ENCODE measurements at places on chromosomes 6 and 20.

- DNase-seq, result no peak
These were observed 27.9 kb upstream of the PLCB4 start for GRCh38 chr20:9040863-9041524.

DNA sequence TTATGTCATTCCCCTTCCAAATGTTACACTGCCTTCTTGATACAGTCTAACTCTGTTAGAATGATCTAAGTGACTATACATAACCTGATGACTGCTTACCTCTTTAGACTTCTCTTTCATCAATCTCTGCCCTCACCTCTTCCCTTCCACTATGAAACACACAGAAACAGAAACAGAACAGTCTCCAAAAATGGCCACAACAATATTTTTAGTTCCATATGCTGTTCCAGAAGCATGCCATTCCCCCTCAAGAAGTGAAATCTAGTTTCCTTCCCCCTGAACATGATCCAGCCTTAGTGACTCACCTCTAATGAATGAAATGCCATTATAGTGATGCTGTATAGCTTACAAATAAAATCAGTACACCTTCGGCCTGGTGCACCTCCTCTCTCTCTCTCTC, 229.3 kb upstream of the TENT5A start:
- DNase-seq, result no peak

GRCh38 chr6:22153384-22154158, 143.3 kb downstream of the PRL start:
- no peak for DNase-seq

GRCh38 chr20:10560686-10561085, 113.1 kb downstream of the JAG1 start:
- DNase-seq, result no peak

DNA sequence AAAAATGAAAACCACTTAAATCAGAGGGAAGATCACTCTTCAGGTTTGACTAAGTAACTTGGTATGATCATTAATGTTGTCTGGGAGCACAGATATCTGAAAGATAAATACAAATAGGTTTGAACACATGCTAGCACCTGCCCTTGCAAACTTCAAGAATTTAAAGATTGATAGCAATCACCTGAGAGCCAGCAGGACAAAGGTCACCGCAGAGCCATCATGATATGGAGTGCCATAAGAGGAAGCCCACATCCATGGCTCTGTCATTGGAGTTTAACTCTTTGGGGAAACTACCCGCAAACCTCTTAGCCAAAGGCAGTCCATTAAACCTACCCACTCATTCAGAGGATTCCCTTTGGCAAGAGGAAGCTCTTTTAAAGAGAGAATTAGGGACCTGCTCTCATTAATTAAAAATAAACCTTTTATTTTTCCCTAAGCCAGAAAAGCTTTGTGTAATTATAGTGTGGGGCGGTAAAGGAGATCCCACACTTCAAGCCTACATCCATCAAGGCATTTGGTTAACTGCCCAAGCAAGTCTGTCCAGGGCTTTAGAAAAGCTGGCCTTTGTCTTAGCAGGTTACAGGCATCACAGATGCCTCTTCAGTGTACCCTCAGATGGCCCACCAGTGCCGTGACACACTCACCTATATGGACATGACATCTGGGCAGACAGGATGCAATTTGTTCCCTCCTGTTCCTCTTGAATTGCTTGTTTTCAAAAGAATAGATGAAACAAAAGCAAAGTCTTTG, 73.0 kb downstream of the SASH1 start:
- DNase-seq, result no peak

DNA sequence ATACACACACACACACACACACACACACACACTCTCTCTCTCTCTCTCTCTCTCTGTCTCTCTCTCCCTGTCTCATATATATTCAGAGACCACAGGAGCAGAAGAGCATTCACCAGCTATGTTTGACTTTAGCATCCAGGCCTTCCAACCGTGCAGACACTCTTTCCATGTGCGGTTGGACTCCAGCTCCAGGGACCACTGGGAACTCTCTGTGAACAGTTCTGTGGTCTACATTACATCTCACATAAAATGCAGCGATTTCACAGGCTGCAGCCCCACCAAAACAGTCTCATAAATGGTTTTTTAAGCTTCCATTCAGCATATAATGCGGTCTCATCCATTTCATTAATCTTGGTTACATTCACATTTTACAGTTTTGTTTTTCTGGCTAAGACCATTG, 508.4 kb upstream of the SULF2 start:
- DNase-seq, result no peak

DNA sequence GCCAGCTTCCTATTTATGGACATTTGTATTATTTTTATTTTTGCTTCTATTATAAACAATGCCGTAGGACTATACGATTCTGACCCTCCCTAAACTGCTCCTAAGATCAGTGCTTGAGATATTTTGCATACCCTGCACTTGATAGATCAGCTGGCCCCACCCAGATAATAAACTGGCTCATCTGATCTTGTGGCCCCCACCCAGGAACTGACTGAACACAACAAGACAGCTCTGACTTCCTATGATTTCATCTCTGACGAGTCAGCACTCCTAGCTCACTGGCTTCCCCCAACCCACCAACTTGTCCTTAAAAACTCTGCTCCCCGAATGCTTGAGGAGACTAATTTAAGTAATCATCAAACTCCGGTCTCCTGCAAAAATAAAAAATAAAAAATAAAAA, 34.9 kb upstream of the TFAP2A start:
- DNase-seq, result no peak

All from WTC11 (cell line).